ENCODE measurements at places on chromosomes 5 and 9.
A peak's percentile ranks its signal among the peaks of the same experiment; 100 is the strongest.

GRCh38 chr5:66354422-66354821, 210.3 kb downstream of the SREK1 start:
- DNase-seq = no peak

DNA sequence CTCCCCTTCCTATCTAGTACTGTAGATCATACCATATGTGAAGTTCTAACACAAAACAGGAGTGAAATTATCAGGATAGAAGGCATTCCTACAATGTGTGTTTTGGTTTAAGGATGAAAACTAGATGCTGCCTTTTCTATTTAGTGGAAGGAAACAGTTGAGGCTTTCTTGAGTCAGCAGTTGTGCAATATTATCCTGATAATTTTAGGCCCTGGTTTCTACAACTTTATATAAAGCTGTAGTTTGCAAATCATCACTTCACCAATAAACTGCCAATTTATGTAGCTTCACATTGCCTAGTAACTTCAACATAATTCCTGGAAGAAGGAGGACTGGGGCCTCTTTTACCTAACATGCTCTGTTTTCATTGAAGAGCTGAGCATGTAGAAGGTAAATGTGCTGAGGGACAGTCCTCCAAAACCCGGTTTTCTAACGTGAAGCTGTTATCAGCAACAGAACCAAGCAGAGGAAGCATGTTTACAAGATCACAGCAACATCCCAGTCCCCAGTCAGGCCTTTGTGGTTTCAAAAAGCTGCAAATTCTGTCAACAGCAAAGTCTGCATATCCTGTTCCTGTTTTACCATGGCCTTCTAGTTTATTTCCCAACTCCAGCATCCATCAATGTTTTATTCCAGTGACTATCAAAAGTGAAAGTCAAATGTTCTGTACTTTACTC, 513.4 kb upstream of the MEF2C start:
- DNase-seq = peak; percentile 96

GRCh38 chr9:77017505-77017894, 2.0 kb upstream of the FOXB2 start:
- DNase-seq = no peak

GRCh38 chr5:148666353-148666752, 12.0 kb upstream of the HTR4 start:
- no peak for DNase-seq

GRCh38 chr9:120856700-120857099, 14.0 kb upstream of the PSMD5 start:
- DNase-seq = no peak

DNA sequence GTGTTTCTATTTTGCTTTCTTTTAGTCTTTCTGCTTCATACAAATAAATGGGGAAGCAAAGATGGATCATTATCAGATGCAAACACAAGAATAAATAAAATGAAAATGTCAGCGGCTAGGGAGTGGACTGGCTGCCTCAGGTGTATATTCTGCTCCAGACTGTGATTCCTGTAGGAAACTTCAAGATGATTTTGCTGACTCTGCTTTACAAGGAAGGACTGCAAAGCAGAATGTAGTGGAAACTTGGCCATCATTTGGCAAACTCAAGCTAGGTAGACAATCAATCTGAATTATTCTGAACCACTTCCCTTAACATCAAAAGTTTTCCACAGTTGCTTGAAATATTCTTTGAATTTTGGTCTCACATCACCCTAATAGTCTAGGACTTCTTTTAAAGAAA, 38.1 kb upstream of the NREP start:
- DNase-seq = no peak

DNA sequence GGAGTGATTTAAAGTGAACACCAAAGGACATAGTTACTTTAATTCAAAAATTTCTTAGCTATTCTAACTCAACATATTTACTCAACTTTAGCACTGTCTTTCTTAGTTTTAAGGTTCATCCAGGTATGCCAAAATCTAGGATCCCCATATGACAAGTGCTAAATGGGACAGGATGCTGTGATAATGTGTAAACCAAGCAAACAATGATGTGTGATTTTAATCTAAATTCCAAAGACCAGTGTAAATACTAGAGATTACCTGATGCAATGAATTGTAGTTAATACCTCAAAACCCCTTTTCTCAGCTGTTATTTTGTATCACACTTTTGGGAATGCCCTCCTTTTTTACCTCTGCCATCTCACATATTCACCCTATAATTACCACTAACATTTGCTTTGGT, 26.8 kb upstream of the ISOC1 start:
- no peak for DNase-seq

- no peak for DNase-seq
Measured at GRCh38 chr5:7501061-7501460, 105.1 kb downstream of the ADCY2 start.

GRCh38 chr5:40260361-40260760, 419.4 kb upstream of the PTGER4 start:
- no peak for DNase-seq

DNA sequence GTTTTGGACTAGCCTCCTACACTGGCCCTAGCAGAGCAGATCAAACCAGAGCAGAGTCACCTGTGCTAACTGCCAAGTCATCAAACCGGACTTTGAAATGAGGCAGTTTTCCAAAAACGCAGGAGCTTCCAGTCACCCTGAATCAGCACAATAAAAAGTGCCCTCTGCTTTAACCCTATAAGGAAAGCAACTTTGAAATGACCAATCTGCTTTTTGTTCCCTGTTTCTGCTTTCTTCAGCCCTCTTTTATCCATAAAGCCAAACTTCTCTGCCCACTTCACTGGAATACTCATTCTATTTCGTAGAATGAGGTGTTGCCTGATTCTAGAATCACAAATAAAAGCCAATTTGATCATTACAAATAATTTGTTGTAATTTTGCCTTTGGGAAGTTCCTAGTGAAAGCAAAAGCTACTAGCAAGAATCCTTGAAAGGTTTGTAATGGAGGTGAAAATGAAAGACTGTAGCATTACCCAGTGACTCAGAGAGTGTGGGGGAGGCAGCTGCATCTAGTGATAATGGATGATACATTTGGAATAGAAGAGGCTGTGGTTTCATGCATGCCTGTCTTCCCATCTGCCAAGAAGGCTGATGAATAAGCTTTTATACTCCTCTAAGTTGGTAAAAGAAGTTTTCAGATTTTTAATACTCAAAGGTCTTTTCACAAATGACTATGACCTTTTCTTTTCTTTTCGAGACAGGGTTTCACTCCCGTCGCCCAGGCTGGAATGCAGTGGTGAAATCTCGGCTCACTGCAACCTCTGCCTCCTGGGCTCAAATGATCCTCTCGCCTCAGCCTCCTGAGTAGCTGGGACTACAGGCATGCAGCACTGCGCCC, 14.9 kb downstream of the SPAAR start:
- DNase-seq = peak; percentile 58

All from KBM-7 (cell line).